ENCODE measurements at places on chromosomes 1 and 21. TPM values are rescaled to one million over a fixed set of nuclear protein-coding genes. Genes with fewer than 3 reads are reported as not detected.

RGS2 gene
- 10.4 TPM for total RNA-seq

FCRL4 gene
- total RNA-seq = not detected

SRM gene
- total RNA-seq = 70.7 TPM

DPH5 gene
- 9.5 TPM for total RNA-seq

HOOK1 gene
- 8.4 TPM for total RNA-seq

RASAL2 gene
- total RNA-seq = 14.7 TPM

LCE2B gene
- not detected for total RNA-seq

KLHL21 gene
- total RNA-seq = 52.0 TPM

GPR37L1 gene
- 0.69 TPM for total RNA-seq

DNA sequence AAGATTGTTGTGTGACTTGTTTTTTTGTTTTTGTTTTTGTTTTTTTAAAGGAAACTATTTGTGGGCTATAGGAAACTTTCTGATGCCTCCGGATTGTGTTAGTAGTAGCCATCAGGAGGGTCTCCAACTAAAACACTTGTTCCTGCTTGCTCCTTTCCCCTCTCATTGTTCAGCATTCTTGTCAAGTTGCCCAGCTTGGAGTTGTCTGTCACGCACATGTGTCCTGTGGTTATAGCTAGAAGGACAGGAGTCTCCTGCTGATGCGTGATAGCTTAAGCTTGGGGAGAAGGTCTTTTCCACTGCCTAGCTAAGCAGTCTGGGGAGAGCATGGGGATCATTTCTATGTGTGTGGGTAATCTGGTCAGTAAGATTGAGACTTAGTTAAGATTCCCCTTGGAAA lies 3.2 kb upstream of the LYPLA2 start:
- no peak for DNase-seq

DNA sequence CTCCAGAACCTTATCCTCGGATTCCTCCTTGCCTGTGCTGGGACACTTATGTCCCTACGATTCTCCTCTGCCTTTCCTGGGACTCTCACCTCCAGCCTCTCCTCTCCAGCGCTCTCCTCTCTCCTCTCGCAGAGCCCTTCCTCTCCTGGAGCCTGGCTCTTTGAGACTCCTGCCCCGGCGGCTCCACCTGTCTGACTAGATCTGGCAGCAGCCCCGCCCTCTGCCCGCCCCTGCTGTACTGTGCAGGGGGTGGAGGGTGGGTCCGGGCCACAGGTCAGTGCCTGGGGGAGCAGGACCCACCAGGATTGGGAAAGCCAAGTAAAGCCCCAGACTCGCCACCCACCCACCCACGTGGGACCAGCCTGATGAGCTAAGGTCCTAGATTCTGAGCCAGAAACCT lies 1.6 kb downstream of the ELOVL1 start:
- peak; percentile 87 for DNase-seq

DNA sequence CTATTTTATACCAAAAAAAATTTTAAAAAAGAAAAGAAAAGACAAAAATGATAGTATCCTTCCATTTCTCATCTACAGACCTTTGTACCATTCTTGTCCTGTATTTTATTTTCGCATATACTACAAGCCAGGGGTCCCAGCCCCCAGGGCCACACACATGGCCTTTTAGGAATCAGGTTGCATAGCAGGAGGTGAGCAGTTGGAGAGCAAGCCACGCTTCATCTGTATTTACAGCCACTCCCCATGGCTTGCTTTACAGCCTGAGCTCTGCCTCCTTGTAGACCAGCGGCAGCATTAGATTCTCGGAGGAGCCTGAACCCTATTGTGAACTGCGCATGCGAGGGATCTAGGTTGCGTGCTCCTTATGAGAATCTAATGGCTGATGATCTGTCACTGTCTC lies 39.8 kb downstream of the RASSF5 start:
- DNase-seq = no peak

DNA sequence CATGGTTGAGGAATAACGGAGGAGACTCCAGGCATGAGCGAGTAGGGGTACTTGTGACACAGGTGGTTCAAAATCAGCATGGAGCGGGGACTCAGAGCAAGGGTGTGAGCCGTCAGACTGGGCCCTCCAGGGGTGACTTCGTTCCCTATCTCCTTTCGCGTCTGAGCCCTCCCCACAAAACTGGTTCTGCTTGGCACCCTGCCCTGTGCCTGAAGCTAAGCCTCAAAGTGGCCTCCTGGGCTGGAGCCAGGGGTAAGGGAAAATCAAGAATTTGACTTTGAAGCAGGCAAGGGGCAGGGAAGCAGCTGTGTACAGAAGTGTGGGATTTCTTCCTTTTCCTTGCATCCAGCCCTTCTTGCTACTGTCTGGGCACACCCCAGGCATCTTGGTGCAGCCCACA lies 331.5 kb upstream of the AJAP1 start:
- no peak for DNase-seq

- peak; percentile 67 for DNase-seq
Observed at GRCh38 chr1:234627009-234627950, 17.3 kb upstream of the IRF2BP2 start.

GRCh38 chr1:32426489-32427255 lies 32.4 kb upstream of the BSDC1 start:
- no peak for DNase-seq

GRCh38 chr1:239914751-239915231 lies 176.9 kb upstream of the FMN2 start:
- DNase-seq = no peak

- no peak for DNase-seq
Observed at GRCh38 chr1:60034999-60035398, 38.6 kb downstream of the C1orf87 start.

DNA sequence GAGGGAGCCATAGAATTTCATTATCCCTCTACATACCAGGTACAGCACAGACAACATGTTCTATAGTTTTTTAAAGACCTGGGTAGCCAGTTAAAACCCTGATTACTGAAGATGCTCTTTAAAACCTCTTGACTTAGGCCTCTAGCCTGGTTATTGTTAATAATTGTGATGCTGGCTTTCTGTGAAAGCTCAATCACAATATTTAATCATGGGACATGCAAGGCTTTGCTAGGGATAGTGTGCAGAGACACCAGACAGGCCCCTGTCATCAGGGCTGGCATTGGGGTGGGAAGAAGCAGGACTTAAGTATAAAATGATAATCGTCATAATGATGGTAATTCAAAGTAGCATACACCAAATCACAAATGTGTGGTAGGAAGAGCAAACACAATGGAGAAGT lies 274.4 kb downstream of the PTBP2 start:
- no peak for DNase-seq

DNA sequence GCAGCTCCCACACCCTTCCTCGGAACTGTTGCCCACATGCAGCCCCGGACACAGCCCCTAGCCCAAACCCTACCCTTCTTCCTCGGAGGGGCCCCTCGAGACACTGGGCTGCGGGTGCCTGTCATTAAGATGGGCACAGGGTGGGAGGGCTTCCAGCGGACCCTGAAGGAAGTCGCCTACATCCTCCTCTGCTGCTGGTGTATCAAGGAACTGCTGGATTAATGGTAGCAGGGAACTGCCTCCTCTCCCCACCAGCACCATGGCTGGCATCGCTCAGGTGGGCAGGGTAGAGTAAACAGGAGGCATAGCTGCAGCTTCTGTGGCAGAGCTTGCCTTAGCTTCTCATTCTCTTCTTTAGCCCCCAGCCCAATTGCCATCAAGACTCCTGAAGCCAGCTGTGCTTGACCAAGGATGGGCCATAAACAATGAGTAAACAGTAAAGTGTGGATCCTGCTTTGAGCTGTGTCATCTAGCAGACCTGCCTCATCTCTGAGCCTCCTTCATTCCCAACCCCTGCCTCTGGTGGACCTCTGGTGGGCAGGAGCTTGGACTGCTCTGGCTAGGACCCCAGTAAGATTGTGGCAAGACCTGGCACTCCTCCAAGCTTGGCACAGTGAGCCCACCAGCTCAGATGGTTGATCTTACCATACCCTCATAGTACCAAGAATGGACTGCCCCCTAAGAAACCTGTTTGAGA lies at the start of gene LENEP:
Gene LENEP, plus strand, starts transcription at position 15 of the 697 bp plus-strand sequence. Its CDS starts 22 bp downstream, at position 37.
- no peak for DNase-seq

DNA sequence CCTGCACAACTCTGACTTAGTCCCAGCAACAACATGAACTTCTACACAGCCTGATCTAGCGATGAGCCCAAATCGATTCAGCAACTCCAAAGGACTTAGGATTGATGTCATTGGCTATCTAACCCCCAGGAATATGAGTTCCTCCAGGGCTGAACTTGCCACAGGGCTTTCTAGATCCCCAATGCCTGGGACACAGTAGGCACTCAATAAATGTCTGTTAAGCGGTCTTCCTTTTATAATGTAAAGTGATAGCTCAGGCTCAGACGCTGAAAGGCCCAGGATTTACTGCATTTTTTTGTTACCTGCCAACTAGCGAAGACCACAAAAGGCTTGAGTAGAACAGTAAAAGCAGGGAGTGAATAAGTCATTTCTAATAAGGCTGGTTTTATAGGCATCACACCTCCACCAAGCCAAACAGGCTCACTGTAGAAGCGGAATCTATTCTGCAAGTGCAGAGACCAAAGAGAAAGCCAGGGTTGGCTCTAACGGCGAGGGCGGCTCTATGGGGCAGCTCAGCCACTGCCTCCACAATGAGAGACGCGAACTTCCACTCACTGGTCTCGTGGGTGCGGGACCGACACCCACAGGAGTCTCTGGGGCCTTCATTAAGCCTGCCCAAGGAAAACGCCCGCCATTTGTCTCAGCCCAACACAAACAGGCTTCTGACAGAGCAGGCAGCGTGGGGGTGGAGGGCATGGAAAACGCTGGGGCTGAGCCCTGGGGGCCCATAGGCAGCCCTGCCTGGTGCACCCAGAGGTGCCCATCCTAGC lies 52.0 kb downstream of the HLCS start:
- no peak for DNase-seq

- DNase-seq = no peak
Observed at GRCh38 chr1:56644919-56645676, at the start of gene PRKAA2. TSS of gene PRKAA2 (plus strand) at chr1:56645314. CDS start at chr1:56645388, 74 bp downstream.

DNA sequence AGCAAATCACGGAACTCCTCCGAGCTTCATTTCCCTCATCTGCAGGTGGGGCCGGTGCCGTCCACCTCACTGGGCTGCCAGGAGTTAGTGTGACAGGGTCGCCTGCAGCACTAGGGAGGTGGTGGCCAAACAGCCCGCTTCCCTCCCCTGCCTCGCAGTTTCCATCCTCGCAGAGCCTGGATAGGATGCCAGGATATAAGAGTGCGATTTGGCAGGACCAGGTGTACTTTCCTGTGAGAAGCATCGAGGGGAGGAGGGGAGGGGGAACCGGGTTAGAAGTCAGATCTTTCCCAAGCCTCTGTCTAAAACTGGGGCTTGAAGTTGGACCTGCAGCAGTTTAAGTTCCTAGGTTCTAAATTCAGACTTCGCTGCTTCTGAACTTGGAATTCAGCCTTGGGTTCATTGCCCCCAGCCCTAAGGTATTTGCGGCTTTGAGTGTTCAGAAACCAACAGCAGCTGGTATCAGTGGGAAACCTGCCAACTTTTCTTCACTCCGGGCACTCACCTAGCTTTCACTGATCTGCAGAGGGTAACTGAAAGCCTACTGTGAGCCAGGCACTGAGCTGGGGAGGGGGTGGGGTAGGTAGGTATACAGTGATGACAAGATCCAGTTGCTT lies 1.7 kb upstream of the JUN start:
- peak; percentile 88 for DNase-seq

DNA sequence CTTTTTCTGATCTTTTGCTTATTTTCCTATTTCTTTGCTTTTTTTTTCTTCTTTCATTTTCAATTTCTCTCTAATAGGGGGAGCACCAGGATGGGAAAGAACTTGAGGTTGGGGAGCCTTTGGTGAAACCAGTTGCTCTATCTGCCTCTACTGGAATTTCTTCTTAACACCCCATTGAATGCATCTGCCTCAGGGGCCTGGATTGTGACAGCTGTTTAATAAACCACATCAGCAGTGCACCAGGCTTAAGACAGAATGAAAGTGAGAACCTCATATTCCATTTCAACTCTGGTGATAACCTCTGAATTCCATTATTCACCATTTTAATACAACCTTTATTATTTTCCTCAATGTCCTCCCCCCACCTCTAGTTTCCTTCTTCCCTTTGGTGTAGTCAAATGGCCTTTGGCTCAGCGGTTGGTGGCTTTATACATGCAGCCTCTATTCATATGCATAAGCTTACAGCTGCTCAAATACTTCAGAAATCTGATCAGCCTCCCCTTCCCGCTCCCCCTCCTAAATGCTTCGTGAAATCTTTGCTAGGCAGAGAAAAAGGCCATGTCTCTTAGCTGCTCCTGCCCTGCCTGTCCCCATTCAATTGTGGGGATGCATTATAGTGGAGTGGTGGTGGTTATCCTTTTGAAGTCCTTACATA lies 537.3 kb upstream of the PLXNA2 start:
- DNase-seq = no peak

DNA sequence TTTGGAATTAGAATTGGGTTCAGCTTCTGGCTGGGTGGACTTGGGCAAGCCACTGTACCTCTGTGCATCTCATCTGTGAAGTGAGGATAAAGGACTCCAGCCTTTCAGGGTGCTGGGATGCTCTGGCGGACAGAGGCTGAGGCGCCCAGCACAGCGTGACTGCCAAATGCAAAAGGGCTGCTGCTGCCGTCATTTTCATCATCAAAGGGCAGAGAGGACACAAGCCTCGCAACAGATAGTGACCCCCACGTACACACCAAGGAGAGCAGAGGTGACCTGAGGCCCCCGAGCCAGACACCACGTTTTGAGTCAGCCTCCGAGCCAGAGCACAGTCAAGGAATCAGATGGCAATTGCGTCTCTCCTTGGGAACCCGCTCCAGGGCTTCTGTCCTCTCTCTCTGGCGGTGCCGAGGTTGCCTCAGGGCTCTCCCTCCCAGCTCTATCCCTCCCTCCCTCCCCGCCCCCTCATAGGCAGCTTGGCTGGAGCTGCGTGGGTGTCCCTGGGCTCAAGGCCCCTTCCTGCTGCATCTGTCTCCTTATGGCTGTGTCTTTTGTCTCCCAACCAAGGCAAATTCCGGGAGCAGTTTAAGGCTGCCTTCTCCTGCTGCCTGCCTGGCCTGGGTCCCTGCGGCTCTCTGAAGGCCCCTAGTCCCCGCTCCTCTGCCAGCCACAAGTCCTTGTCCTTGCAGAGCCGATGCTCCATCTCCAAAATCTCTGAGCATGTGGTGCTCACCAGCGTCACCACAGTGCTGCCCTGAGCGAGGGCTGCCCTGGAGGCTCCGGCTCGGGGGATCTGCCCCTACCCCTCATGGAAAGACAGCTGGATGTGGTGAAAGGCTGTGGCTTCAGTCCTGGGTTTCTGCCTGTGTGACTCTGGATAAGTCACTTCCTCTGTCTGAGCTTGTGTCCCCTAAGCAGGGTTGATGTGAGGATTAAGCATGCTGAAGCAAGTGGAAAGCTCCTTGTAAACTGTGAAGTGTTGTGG lies 9.0 kb downstream of the HCRTR1 start:
- no peak for DNase-seq

- no peak for DNase-seq
Observed at GRCh38 chr1:221800831-221801230, 58.9 kb upstream of the DUSP10 start.

- DNase-seq = no peak
Observed at GRCh38 chr1:157482174-157482573, 70.1 kb downstream of the FCRL5 start.

GRCh38 chr21:46554431-46555224 lies 50.3 kb downstream of the S100B start:
- no peak for DNase-seq

Measured in HT-29 (cell line).